ENCODE measurements at places on chromosomes 3 and 15.
A peak's percentile ranks its signal among the peaks of the same experiment; 100 is the strongest.

DNA sequence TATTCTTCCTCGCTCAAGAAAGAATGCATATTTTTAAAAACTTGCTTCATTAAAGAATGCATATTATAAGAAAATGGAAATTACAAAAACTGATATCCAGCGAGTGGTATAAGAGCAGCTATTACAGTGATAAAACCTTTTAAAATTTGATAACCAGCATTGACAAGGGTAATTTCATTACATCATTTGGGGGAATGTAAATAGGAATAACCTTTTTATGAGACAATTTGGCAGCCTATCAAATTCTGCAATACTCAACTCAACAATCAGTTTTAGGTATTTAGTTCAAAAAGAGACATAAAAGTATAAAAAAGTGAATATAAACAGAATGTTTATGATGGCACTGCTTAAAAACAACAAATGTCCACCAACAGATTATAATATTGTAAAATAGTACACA is 35.4 kb downstream of the MAP4 start:
- DNase-seq: no peak

- DNase-seq: no peak
Observed at GRCh38 chr15:41494922-41495735, 1.5 kb downstream of the ITPKA start.

DNA sequence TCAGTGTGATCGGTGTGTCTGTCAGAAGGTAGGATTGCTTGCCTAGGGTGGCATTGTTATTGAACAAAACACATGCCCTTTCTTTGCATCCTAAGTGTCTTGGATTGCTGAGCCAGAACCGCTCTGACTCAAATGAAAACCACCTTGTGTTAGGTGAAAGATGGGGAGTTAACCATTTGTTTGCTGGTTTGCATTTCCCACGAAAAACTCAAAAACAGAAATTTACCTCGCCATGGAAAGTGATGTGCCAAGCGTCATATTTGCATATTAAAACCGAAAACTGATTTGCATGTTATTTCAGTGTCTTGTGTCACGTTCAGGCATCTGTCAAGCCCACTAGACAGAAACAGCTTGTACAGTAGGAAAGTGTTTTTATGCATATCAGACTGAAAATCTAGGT is 474.6 kb upstream of the TPRG1 start:
- peak; percentile 45 for DNase-seq

- no peak for DNase-seq
Observed at GRCh38 chr3:65151666-65152065, 463.9 kb upstream of the ADAMTS9 start.

DNA sequence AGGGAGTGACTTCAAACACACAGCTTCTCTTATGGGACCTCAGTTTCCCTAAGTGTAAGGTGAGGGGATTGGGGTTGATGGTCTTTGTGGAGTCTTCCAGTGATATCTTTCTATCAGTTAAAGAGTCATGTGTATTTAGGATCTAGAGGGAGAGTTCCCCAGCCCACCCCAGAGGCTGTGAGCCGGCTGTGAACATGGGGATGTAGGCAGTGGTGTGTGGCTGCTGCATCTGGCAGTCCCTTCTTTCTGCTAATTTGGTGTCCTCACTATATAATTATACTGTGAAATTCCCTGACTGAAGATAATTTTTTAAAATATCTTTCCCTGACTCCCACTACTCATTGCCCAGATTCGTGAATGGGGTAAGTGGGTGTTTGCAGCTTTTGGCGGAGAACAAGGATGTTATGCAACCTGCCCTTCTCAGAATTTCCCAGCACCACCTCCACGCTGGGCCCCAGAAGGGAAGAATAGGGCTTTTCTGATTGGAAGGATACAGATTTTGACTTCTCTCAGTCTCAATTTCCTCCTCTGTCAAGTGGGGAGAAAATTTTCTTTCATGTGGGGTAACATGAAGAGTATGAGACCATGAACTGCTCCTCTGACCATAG is 79.0 kb upstream of the RASGRF1 start:
- DNase-seq: no peak

Data from activated T-cell treated with anti-CD3 and anti-CD28 coated beads, Interleukin-2, amount 50 U/mL, for 48 hours (primary cell).